ENCODE measurements at places on chromosomes 5 and 9. TPM values are rescaled to one million over a fixed set of nuclear protein-coding genes. Genes with fewer than 3 reads are reported as not detected.

GRCh38 chr9:14193328-14193990, 120.5 kb downstream of the NFIB start:
- H3K4me3 ChIP-seq: no peak overlapping the region
- H3K36me3 ChIP-seq: no peaks in the 10 kb centered on the region
- H3K27me3 ChIP-seq: no peaks in the 10 kb centered on the region

GRCh38 chr9:105144841-105145240, 99.6 kb upstream of the SLC44A1 start:
- H3K4me3 ChIP-seq: no peak overlapping the region
- no peak overlapping the region for H3K27ac ChIP-seq
- no peaks in the 10 kb centered on the region for H3K27me3 ChIP-seq
- no peaks in the 10 kb centered on the region for H3K4me1 ChIP-seq
- no peaks in the 10 kb centered on the region for H3K36me3 ChIP-seq

- H3K4me1 ChIP-seq: no peaks in the 10 kb centered on the region
- peaks cover 23% of the 10 kb centered on the region for H3K36me3 ChIP-seq
- H3K27me3 ChIP-seq: no peaks in the 10 kb centered on the region
Measured at GRCh38 chr9:73162987-73163768, 11.5 kb downstream of the ANXA1 start.

DNA sequence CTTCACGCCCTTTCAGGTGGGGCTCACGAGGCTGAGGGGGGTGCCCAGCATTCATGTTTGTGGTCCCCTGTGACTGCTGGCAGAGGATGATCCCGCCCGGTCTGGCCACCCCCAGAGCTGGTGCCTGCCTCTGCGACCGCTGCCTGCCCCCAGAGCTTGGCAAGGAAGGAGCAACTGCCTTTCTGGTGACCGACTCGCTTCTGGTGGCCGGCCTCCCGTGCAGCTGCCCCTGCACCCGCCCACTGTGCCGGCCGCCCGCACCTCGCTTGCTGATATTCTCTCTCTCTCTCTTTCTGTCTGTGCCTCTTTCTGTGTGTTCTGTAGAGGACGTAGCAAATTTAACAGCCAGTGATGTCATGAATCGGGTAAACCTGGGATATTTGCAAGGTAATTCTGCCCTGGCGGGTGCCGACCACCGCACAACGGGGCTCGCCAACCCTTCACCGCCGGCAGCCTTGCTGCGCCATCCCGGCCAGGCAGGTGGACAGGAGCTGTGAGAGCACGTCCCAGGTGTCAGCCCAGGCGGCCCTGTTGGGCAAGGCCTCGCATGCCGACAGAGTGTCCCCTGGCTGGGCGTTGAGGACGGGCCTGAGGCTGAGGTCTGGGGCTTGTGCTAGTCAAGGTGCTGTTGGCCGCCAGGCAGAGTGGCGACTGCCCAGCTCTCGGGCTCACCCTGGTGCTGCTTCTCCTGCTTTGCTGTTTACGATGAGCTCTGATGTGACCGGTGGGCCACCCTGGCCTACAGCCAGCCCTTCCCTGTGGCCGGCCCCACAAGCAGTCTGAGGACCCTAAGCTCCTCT, 86.0 kb downstream of the KCNT1 start:
- no peaks in the 10 kb centered on the region for H3K4me1 ChIP-seq
- no peak for DNase-seq
- no peaks in the 10 kb centered on the region for H3K36me3 ChIP-seq
- H3K27me3 ChIP-seq: peaks cover 51% of the 10 kb centered on the region
- H3K27ac ChIP-seq: no peak overlapping the region
- H3K4me3 ChIP-seq: no peak overlapping the region

DNA sequence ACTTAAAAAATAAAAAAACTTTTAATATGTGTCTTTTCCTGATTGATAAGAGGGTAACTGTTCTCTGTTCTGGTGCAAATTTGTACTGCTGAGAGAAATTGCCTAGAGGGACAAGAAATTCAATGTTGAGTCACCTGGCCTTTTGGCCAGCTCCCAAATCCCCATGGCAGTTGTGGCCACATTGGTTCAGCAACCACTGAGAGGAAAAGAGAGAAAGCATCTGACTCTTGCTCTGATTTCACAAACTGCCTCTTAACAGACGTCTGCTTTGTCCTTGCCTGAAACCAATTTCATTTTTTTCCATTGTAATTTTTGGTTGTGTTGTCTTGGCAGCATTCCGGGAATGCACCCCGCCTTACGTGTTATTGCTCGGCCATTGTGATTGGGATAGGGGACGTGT, 42.4 kb downstream of the NTRK2 start:
- H3K27ac ChIP-seq: peak overlapping the region; percentile 61
- no peaks in the 10 kb centered on the region for H3K36me3 ChIP-seq
- DNase-seq: peak; percentile 71
- no peaks in the 10 kb centered on the region for H3K27me3 ChIP-seq

DNA sequence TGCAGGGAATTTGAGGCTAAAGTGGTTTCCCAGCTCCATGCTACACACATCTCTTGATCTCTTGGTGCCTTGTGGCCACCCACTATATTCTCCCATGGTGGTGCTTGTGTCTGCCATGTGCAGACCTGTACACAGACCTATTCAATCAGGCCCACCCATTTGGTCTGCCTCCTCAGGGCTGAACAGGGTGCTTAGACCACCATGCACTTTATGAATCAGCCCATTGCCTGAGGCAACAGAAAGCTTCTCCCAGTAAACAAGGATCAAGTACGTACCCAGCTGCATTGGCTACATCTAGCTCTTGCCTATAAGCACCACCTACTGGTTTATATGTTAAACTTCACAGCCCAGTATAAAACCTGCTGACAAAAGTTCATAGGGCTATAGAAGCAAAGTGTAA, 664.3 kb upstream of the EDIL3 start:
- no peak overlapping the region for H3K27ac ChIP-seq
- no peak overlapping the region for H3K4me3 ChIP-seq
- no peaks in the 10 kb centered on the region for H3K4me1 ChIP-seq

- H3K4me3 ChIP-seq: no peak overlapping the region
- H3K36me3 ChIP-seq: no peaks in the 10 kb centered on the region
- no peak overlapping the region for H3K27ac ChIP-seq
- DNase-seq: no peak
- no peaks in the 10 kb centered on the region for H3K27me3 ChIP-seq
Measured at GRCh38 chr5:119009131-119009530, 20.8 kb upstream of the DTWD2 start.

DNA sequence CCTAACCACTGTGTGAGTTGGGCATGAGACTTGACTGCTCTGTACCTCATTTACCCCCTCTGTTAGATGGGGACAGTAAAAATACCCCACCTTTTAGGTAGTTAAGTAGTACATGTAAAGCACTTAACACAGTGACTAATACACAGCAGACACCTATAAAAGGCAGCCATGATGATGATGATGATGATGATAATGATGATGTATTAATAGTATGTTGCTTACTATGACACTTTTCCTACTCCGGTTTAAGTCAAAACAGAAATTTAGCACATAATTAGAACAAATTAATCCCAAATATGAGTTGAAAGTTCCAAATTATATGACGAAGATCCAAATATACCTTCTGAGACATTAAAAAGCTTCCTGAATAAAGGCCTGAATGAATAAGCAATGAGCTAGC, 222.1 kb downstream of the GAPVD1 start:
- H3K27me3 ChIP-seq: no peaks in the 10 kb centered on the region
- H3K4me1 ChIP-seq: no peaks in the 10 kb centered on the region
- H3K4me3 ChIP-seq: no peak overlapping the region
- H3K27ac ChIP-seq: no peak overlapping the region

- no peak overlapping the region for H3K4me3 ChIP-seq
- DNase-seq: no peak
- H3K27ac ChIP-seq: no peak overlapping the region
- H3K4me1 ChIP-seq: no peaks in the 10 kb centered on the region
Measured at GRCh38 chr5:92460505-92460904, 1077.4 kb upstream of the ARRDC3 start.

DNA sequence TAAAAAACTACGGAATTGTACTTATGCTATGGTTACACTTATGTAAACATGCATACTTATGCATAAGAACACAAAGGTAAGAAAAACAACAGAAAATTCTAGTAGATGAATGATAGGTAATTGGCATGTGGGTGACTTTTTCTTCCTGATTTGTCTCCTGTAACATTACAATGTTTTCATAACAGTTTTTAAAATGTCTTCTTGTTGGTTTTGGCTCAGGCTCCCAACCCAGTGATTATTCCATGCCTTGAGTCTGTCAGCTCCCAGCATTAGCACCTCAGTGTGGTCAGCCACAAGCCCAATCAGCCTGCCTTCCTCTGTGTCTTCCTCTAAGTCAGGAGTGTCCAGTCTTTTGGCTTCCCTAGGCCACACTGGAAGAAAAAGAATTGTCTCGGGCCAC, 7.9 kb upstream of the FOXE1 start:
- no peak overlapping the region for H3K27ac ChIP-seq
- peaks cover 55% of the 10 kb centered on the region for H3K27me3 ChIP-seq
- H3K36me3 ChIP-seq: no peaks in the 10 kb centered on the region

DNA sequence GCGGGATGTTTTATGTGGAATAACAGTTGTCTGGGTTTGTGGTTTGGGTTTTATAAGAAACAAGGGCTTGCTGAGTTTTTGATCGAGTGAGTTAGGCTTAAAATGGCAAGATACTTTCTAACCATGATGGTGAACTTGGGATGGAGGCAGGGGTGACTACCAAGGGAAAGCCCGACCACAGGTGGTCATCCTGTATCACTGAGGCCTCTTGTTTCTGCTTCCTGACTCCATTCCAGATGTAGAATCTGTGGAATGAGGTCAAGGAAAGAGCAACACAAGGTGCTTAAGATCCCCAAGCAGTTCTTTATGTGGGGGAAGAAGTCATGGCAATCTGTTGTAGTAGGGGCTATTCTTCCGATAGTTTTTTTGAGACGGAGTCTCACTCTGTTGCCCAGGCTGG, 122.3 kb downstream of the GOLPH3 start:
- no peaks in the 10 kb centered on the region for H3K27me3 ChIP-seq
- no peak for DNase-seq
- H3K36me3 ChIP-seq: no peaks in the 10 kb centered on the region
- H3K27ac ChIP-seq: no peak overlapping the region
- H3K4me3 ChIP-seq: no peak overlapping the region

DNA sequence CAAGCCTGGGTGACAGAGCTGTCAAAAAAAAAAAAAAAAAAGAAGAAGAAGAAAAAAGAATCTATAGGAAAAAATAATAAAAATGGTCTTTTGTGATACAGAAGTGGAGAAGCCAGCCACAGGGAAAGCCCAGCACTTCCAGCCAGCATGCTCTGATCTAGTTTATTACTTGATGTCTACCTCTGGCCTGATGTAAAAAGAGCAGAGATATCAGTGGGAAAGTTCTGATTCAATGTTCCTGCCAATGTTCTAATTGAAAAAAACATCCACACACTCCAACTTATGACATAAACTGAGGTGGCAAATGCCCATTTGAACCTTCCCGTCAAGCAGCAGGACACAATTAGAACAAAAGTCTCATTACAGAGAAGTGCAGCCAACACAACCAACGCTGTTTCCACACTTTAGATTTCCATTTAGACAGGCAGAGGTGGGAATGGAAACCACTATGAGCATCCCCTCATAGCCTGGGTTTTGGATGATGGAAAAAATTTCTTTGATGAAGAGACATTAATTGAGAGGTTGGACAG, 5.7 kb downstream of the RBM18 start:
- no peaks in the 10 kb centered on the region for H3K27me3 ChIP-seq
- peaks cover 2% of the 10 kb centered on the region for H3K4me1 ChIP-seq
- H3K36me3 ChIP-seq: no peaks in the 10 kb centered on the region
- DNase-seq: no peak
- no peak overlapping the region for H3K4me3 ChIP-seq

DNA sequence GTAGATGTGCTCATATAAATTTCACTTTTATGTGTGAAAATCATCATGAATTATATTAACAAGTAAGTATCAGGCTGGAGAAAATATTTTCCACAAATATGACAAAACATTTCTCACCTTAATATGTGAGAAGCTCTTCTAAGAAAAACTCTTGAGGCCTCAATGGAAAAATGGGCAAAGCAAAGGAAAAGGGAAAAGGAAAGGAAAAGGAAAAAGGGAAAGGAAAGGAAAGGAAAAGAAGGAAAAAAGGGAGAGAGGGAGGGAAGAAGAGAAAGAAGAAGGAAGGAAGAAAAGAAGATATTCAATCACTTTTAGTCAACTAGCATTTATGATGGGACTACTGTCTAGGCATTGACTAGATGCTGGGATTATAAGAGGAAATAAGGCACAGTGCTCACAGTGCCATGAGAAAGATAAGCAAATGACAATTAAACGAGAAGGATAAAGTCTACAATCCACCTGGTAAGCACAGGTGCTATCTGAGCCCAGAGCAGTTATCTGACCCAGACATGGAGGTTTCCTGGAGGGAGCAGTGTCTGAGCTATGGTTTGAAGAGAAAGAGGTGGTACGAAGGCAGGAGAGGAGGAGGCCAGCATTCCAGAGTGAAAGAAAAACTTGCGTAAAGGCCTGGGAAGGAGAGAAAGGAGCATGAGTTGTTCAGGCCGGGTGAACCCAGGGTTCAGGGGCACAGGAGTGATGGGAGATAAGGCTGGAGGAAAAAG, 18.3 kb upstream of the ACSL6 start:
- no peaks in the 10 kb centered on the region for H3K4me1 ChIP-seq
- no peak for DNase-seq
- H3K27ac ChIP-seq: no peak overlapping the region
- no peak overlapping the region for H3K4me3 ChIP-seq

DNA sequence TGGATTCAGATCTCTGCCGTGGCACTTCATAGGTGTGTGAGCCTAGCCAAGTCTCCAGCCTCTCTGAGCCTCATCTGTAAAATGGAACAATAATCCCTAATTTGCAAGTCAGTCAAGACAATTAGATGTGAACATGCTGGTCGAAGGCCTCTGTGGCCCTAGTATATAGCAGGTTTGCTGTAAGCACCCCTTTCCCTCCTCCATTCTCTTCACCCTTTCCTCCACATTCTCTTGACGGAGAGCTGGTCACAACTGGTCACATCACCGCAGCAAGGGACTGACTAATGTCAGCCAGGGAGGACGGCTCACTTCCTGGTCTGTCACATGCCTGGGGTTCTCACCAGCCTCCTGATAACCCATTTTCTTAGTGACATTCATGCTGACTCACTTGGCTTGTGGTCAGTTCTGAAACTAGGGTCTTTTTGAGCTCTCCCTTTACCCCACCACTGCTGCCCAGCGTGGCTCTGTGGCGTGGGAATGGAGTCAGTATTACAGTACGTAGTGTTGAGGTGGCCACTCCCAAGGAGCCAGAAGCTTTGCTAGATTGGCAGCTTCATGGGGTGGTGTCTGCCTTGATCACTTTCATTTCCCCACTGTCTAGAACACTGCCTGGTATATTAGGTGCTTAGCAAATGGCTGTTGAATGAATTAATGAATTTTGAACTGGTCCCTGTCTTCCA, 47.8 kb downstream of the ERGIC1 start:
- H3K27ac ChIP-seq: no peak overlapping the region
- no peak overlapping the region for H3K4me3 ChIP-seq
- H3K4me1 ChIP-seq: no peaks in the 10 kb centered on the region
- no peak for DNase-seq
- H3K27me3 ChIP-seq: no peaks in the 10 kb centered on the region
- H3K36me3 ChIP-seq: no peaks in the 10 kb centered on the region

GRCh38 chr9:89916001-89916597, 311.3 kb downstream of the GADD45G start:
- no peak for DNase-seq
- no peak overlapping the region for H3K4me3 ChIP-seq
- no peaks in the 10 kb centered on the region for H3K36me3 ChIP-seq
- H3K27ac ChIP-seq: no peak overlapping the region
- H3K27me3 ChIP-seq: no peaks in the 10 kb centered on the region

GRCh38 chr9:24460781-24461180, 84.9 kb downstream of the IZUMO3 start:
- H3K27me3 ChIP-seq: no peaks in the 10 kb centered on the region
- H3K27ac ChIP-seq: no peak overlapping the region
- no peak overlapping the region for H3K4me3 ChIP-seq
- H3K36me3 ChIP-seq: no peaks in the 10 kb centered on the region
- no peak for DNase-seq

Gene UGT3A1
- total RNA-seq: not detected

Gene PRELID1
- total RNA-seq: 68.8 TPM

Gene CCNB1
- 7.5 TPM for total RNA-seq

Gene ACSL6
- 1.8 TPM for total RNA-seq

Gene LMX1B
- 20.3 TPM for total RNA-seq
